ENCODE measurements at places on chromosomes 7 and 10. TPM values are rescaled to one million over a fixed set of nuclear protein-coding genes. Genes with fewer than 3 reads are reported as not detected.

- no peak for DNase-seq
These were observed 1283.3 kb downstream of the TYW1 start for GRCh38 chr7:68279827-68280400.

RNF148 gene
- total RNA-seq: not detected

GRCh38 chr10:5960070-5960972 is 17.0 kb downstream of the IL15RA start:
- DNase-seq: peak; percentile 37

CC2D2B gene
- total RNA-seq: not detected

DNA sequence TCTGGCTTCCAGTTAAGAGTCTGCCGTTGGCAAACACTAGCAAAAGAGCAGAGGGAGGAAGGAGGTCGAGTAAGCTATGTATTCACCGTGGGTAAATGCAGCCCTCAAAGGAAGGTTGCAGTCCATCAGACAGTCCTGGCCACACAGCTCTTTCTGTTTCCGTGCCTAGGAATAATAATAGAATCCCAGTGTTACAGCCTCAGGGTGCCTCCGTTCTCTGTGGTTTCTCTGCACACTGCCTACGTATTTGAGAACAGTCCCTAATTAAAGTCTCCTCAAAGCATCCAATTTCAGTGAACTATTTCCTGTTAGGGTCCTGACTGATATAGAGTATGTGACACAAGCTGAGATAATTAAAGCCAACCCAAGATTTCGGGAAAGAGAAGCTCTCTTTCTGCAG is 176.7 kb downstream of the GPAM start:
- no peak for DNase-seq

NUTM2A gene
- total RNA-seq: 1.1 TPM

- DNase-seq: no peak
These were observed 36.3 kb upstream of the TCF7L2 start for GRCh38 chr10:112913661-112914287.

GRCh38 chr7:132428247-132428919 is 147.9 kb downstream of the PLXNA4 start:
- DNase-seq: no peak

HSPA14 gene
- 40.4 TPM for total RNA-seq

GRCh38 chr10:31885971-31886370 is 42.7 kb downstream of the ARHGAP12 start:
- DNase-seq: no peak

DNA sequence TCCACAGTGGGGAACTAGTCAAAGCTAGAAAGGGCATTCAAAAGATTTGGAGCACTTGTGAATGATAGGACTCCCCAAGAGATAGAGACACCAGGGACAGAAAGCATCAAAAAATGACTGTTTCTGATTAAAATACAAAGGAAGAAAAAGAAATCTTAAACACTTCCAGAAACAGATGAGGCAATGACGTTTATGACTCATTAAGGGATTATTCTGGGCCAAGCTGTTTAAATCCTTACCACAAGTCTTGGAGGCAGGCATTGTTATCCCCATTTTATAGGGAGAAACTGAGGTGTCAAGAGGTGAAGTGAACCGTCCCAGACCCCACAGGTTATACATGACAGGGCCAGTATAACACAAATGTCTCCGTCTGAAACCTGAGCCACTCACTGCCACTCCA is 68.3 kb upstream of the AMPH start:
- no peak for DNase-seq

DNA sequence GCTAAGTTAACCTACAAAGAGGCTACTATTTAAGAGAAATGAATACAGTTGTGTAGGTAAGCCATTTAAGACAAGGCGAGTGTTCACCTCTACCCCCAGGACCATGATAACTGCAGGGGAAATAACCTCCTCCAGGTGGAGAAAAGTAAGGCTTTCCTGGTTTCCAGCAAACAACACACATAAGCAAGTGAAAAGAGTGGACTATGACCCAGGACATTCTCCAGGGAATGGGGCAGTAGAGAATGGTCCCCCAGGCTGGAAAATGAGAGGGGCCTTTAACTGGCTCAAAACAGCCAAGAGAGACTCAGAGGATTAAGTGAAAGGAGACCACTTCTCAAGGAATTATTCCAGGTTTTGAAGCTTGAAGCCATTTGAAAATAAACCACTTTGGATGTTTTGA is 101.0 kb upstream of the GJD4 start:
- DNase-seq: no peak

PITRM1 gene
- 72.8 TPM for total RNA-seq

DNA sequence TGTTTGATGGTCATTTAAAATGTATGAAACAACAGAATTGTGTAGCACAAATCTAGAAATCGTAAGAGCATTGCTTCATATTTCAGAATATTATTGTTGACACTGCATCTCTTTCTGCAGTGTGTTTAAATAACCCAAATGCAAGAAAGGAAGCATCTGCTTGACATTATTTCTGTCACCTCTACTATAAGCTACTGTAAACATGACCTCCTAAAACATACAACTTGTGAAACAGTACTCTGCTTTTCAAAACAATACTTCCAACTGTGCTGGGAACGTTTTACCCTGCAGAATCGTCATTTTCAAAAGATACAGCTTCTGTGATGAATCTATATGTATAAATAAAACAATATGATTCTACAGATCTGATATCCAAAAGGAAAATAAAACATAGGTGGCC is 82.0 kb downstream of the RNF133 start:
- DNase-seq: no peak

GRCh38 chr10:125684581-125684980 is 1.6 kb upstream of the TEX36 start:
- DNase-seq: no peak

- DNase-seq: no peak
These were observed 96.1 kb downstream of the AMPH start for GRCh38 chr7:38535073-38535472.

DNA sequence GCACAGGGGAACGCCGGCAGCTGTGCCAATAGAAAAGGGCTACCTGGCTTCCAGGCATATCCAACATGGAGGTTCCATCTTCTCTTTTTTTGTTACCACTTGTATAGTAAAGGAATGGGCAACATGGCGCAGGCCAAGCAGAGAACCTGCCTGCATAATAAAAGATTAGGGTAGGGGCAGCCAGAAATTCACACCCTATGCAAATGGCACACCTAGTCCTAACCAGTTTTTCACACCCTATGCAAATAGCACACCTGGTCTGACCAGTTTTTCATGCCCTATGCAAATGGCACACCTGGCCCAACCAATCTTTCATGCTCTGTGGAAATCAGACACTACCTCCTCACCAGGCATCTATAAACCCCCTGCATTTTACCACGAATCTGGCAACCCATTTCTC is 369.5 kb downstream of the IPMK start:
- no peak for DNase-seq

DNA sequence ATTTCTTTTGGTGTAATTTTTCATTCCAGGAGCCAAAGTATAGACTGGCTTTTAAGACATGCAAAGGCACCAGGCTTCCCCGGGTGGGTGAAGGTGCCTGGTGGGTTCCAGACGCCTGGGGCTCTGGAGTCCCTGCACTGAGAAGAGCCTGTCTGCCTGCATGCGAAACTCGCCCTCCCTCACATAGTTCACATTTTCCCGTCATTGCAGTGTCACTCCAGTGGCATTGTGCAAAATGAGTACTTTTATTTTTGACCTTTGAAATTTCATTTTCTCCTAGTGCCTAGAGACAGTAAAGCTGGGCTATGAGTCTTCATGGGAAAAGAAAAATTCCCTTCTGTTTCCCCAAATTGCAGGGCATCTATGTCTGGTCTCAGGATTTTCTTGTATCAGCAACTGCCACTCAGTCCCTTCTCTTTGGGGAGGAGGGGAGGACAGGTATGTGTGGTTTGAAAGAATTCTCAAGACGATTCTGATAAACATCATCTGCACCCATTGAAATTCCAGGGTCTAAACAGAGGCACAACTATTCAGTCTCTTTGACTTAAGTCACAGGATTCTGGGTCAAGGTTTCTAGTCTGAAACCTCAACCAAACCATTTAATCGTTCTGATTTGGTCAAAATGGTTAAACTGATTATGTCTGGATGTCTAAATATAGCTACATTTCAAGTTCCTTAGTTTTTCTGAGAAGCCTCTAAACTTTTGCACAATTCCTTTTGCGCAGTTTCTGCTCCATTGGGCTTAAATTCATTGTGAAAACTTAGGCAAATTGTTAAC is 107.8 kb downstream of the CYP26A1 start:
- no peak for DNase-seq

GRCh38 chr7:70352088-70352487 is 753.8 kb downstream of the AUTS2 start:
- DNase-seq: no peak

TSPAN13 gene
- total RNA-seq: 64.3 TPM

NUTM2B gene
- total RNA-seq: 0.03 TPM

GRCh38 chr7:27872356-27873275 is 132.7 kb downstream of the TAX1BP1 start:
- no peak for DNase-seq

DNA sequence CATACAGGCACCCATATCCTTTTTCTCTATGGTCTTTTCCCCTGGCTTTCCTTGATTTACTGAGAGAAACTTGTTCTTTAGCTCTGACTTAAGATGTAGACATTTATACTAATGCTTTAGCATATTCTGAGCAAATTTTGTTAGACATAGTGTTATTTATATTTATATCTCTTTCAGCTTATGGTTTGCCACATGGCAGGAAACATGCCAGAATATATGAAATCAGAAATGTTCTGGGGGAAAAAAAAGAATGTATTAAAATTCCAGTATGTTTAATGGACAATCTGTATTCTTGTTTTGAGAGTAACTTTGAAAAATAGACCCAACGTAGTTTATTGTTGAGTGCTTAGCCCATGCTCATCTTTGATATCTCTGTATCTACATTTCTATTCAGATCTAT is 10.1 kb upstream of the GGCT start:
- no peak for DNase-seq

DNA sequence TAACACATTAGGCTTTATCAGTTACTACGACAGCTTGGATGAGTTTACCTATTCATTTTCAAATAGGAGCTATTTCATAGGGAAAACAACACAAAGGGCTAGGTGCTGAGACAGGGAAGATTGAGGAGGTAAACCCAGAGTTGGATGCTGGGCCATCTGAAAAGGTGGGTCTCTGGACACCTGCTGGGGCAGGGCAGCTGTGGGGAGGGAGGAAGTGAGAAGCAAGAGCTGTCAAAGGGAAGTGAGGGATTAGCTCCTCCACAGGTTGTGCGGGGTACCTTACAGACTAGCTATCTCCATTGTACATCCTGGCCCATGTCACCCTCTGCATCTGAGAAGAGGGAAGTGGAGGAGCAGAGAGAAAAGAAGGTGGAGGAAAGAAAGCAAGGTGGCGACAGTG is 48.9 kb downstream of the BLNK start:
- DNase-seq: no peak

DNA sequence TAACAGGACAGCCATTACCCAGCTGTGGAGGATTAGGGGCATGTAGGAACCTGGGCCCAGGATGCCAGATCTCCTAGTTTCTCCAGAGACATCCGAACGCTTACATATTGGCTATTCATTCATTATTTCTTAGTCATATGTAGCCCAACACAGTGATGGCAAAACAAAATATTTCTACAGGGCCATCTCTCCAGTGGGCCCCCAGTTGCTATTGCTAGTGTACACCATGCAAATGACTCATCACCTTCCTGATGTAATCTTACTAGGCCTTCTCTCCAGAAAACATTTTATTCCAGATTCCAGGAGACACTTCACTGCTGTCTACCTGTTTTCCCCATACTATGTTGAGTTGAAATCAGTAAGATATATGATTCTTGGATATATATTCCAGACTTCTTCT is 201.7 kb downstream of the PLXDC2 start:
- no peak for DNase-seq

DNA sequence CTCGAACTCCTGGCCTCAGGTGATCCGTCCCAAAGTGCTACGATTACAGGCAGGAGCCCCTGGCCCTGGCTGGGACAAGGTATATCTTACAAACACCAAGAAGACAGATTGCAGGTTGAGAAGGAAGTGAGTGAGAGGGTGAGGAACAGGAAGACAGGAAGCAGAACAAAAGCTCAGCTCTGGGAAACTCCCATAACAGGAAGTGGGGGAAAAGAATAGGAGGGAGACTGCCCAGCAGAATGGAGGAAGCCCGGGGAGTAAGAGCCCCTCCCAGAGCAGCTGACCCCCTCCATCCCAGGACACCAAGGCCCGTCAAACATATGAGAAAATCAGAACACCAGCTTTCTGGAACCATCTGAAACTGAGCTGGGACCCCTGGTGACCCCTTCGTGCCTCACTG is 2.9 kb downstream of the TECPR1 start:
- DNase-seq: no peak

- DNase-seq: no peak
These were observed 20.9 kb downstream of the AKR1D1 start for GRCh38 chr7:138097064-138097741.

DNA sequence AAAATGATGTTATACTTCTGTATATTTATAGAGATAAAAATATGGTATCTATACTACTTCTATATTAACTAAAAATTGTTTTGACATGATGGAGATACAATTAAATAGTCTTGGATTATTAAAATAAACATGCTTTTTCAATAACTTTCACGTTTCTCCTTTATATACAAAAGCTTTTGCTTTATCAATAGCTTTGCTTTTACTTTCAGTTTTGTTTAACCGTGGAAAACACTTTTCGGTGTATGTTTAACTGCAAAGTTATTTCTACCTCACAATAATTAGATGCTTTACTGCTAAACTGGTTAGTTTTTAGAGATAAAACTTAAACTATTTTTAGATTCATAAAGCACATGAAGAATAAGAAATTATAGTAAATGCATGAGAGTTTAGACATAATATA is 432.1 kb upstream of the PCDH15 start:
- no peak for DNase-seq

Data from SJSA1 (cell line).